ENCODE measurements at places on chromosomes 6 and 20. TPM values are rescaled to one million over a fixed set of nuclear protein-coding genes. Genes with fewer than 3 reads are reported as not detected.

DNA sequence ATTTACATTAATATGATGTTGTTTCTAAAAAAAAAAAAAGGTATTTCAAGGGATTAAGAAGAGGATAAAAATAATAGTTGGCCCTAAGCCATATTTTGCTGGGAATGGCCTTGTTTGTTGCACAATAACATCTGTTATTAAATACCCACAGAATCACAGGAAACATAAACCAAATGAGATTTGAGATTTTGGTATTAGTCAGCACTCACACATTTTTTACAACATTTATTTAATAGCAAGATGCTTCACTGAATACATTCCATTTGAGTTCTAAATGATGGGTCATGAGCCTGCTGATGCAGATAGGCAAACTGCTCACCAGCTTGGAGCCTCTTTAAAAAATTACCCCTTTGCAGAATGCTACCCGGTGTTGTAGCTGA lies 92.9 kb upstream of the ENPP5 start:
- no peaks in the 10 kb centered on the region for H3K4me1 ChIP-seq
- H3K27me3 ChIP-seq: no peaks in the 10 kb centered on the region
- no peaks in the 10 kb centered on the region for H3K36me3 ChIP-seq
- H3K27ac ChIP-seq: no peak overlapping the region
- H3K4me3 ChIP-seq: no peak overlapping the region

DNA sequence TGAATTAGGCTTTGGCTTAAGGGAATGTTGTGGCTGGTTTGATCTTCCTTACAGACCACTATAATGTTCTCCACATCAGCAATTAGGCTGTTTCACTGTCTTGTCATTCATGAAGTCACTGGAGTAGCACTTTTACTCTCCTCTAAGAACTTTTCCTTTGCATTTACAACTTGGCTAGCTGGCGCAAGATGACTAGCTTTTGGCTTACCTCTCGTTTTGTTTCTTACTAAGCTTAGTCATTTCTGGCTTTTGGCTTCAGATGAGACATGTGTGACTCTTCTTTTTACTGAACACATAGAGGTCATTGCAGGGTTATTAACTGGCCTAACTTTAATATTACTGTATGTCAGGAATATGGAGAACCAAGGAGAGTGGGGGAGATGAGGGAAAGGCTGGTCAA lies 143.2 kb downstream of the PTCHD4 start:
- no peak overlapping the region for H3K4me3 ChIP-seq
- H3K4me1 ChIP-seq: no peaks in the 10 kb centered on the region
- no peak for DNase-seq
- no peaks in the 10 kb centered on the region for H3K27me3 ChIP-seq
- H3K27ac ChIP-seq: no peak overlapping the region
- no peaks in the 10 kb centered on the region for H3K36me3 ChIP-seq

- no peak overlapping the region for H3K4me3 ChIP-seq
- H3K27ac ChIP-seq: peak overlapping the region; percentile 60
- H3K27me3 ChIP-seq: no peaks in the 10 kb centered on the region
- peaks cover 25% of the 10 kb centered on the region for H3K4me1 ChIP-seq
Measured at GRCh38 chr6:158854214-158855101, 35.3 kb upstream of the EZR start.

GRCh38 chr6:52533491-52533890 lies 43.4 kb downstream of the TRAM2 start:
- H3K4me3 ChIP-seq: no peak overlapping the region
- H3K27me3 ChIP-seq: no peaks in the 10 kb centered on the region
- H3K4me1 ChIP-seq: peaks cover 36% of the 10 kb centered on the region
- peak overlapping the region; percentile 85 for H3K27ac ChIP-seq

GRCh38 chr6:17450397-17450796 lies 57.0 kb downstream of the CAP2 start:
- DNase-seq: no peak
- H3K36me3 ChIP-seq: no peaks in the 10 kb centered on the region
- no peaks in the 10 kb centered on the region for H3K27me3 ChIP-seq
- peaks cover 6% of the 10 kb centered on the region for H3K4me1 ChIP-seq
- no peak overlapping the region for H3K27ac ChIP-seq
- H3K4me3 ChIP-seq: no peak overlapping the region

- H3K36me3 ChIP-seq: no peaks in the 10 kb centered on the region
- no peak overlapping the region for H3K27ac ChIP-seq
- H3K4me1 ChIP-seq: peaks cover 14% of the 10 kb centered on the region
- H3K4me3 ChIP-seq: no peak overlapping the region
- H3K27me3 ChIP-seq: no peaks in the 10 kb centered on the region
Measured at GRCh38 chr20:34874094-34874654, 1.5 kb upstream of the GGT7 start.

- H3K27ac ChIP-seq: no peak overlapping the region
- H3K4me3 ChIP-seq: no peak overlapping the region
- H3K27me3 ChIP-seq: no peaks in the 10 kb centered on the region
Measured at GRCh38 chr6:72776456-72776855, 154.6 kb downstream of the KCNQ5 start.

- peak; percentile 15 for DNase-seq
- no peaks in the 10 kb centered on the region for H3K36me3 ChIP-seq
- no peaks in the 10 kb centered on the region for H3K4me1 ChIP-seq
- no peak overlapping the region for H3K27ac ChIP-seq
- H3K27me3 ChIP-seq: peaks cover 13% of the 10 kb centered on the region
- H3K4me3 ChIP-seq: no peak overlapping the region
Measured at GRCh38 chr6:170470734-170471133, 82.4 kb downstream of the PSMB1 start.

GRCh38 chr6:44969446-44970185 lies 358.5 kb upstream of the RUNX2 start:
- no peaks in the 10 kb centered on the region for H3K36me3 ChIP-seq
- no peaks in the 10 kb centered on the region for H3K4me1 ChIP-seq
- no peak overlapping the region for H3K4me3 ChIP-seq
- peak; percentile 13 for DNase-seq
- H3K27me3 ChIP-seq: no peaks in the 10 kb centered on the region

DNA sequence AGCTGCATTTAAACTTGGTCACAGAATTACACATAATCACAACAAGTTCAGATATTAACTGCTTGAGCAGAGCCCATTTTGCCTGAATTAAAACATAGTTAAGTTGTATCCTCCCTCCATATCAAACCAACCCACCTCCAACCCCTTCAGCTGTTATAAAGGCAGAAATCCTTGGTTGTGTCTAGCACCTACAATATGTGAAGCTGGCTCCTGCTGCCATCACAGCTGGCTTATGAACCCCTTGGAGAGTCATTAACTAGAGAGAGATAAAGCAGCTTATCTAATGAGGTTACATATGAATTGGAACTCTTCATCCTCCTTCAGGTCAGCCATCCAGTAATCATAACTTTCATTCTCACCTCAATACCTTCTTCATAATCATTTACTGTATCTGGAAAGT lies 101.8 kb downstream of the EPHA7 start:
- no peaks in the 10 kb centered on the region for H3K4me1 ChIP-seq
- no peak overlapping the region for H3K4me3 ChIP-seq
- no peaks in the 10 kb centered on the region for H3K27me3 ChIP-seq
- H3K27ac ChIP-seq: no peak overlapping the region
- H3K36me3 ChIP-seq: no peaks in the 10 kb centered on the region
- no peak for DNase-seq

- H3K4me3 ChIP-seq: no peak overlapping the region
- H3K27me3 ChIP-seq: peaks cover 2% of the 10 kb centered on the region
- no peak overlapping the region for H3K27ac ChIP-seq
Measured at GRCh38 chr20:10800288-10800687, 126.5 kb upstream of the JAG1 start.

DNA sequence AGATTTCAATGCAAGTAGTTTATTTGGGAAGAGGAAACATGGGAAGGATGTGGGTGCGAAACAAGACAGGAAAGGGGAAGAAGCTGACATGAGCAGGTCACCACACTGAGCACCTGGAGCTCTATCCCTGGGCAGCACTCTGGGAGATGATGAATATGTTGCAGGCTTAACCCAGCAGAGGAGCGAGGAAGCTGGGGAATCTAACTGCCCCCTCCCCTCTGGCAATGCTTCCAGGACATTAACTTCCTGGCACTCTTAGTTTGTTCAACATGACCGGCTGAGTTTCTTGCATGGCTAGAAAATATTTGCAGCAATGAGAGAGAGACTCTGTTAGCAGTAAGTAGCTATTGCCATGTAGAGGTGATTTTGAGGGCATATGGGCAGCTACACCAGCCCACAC lies 4.9 kb upstream of the ADA start:
- H3K4me3 ChIP-seq: no peak overlapping the region
- no peaks in the 10 kb centered on the region for H3K4me1 ChIP-seq
- no peak overlapping the region for H3K27ac ChIP-seq
- H3K36me3 ChIP-seq: no peaks in the 10 kb centered on the region
- DNase-seq: no peak
- H3K27me3 ChIP-seq: peaks cover 44% of the 10 kb centered on the region

- 0 out of 2 replicates have a peak, but pooled peaks cover 2% of the 10 kb centered on the region for H3K4me1 ChIP-seq
- DNase-seq: no peak
- no peaks in the 10 kb centered on the region for H3K36me3 ChIP-seq
Measured at GRCh38 chr20:17531665-17532025, 466 bp upstream of the BFSP1 start.

- peaks cover 3% of the 10 kb centered on the region for H3K27me3 ChIP-seq
- no peaks in the 10 kb centered on the region for H3K4me1 ChIP-seq
- no peak overlapping the region for H3K4me3 ChIP-seq
- no peaks in the 10 kb centered on the region for H3K36me3 ChIP-seq
Measured at GRCh38 chr6:146593986-146594385, 4.8 kb upstream of the ADGB start.

DNA sequence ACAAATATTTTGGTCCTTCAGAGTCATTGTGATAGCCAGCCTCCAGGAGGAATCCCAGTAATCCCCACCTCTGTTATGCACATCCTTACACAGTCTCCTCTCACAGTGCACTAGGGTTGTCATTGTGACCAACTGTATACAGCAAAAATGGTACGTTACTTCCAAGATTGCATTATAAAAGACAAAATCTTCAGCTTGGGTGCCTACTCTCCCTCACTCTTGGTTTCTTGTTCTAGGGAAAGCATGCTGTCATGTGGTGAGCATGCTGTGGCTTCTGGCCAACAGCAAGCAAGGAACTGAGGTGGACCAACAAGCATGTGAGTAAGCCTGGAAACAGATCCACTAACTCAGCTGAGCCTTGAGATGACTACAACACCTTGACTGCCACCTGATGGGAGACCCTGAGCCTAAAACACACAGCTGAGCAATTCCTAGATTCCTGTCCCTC lies 130.1 kb upstream of the DST start:
- H3K4me1 ChIP-seq: peaks cover 5% of the 10 kb centered on the region
- H3K36me3 ChIP-seq: no peaks in the 10 kb centered on the region
- no peaks in the 10 kb centered on the region for H3K27me3 ChIP-seq
- H3K27ac ChIP-seq: no peak overlapping the region
- peak; percentile 93 for DNase-seq

- H3K27me3 ChIP-seq: no peaks in the 10 kb centered on the region
- no peak overlapping the region for H3K27ac ChIP-seq
- no peaks in the 10 kb centered on the region for H3K4me1 ChIP-seq
- no peaks in the 10 kb centered on the region for H3K36me3 ChIP-seq
- DNase-seq: no peak
- H3K4me3 ChIP-seq: no peak overlapping the region
Measured at GRCh38 chr6:70508953-70509352, 57.8 kb upstream of the SDHAF4 start.

DNA sequence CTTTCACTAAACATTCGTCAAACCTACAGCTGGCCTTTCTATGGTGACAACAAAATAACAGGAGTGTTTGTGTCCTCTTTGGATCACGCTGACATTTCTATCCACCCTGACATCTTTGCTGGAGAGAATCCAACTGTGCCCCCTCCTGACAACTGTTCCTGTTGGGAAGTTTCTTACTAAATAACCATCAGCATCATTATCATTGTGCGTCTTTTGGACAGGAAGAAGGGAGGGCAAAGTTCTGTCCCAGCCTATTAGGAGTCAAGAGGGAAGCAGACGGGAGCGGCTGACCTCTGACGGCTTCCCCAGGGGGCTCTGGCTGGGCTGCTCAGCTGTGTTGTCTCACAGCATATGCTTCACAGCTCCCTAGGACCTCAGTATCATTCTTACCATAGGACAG lies 195.9 kb upstream of the SULF2 start:
- H3K27me3 ChIP-seq: peaks cover 5% of the 10 kb centered on the region
- no peaks in the 10 kb centered on the region for H3K4me1 ChIP-seq
- no peak for DNase-seq
- H3K27ac ChIP-seq: no peak overlapping the region
- no peaks in the 10 kb centered on the region for H3K36me3 ChIP-seq
- H3K4me3 ChIP-seq: no peak overlapping the region

DNA sequence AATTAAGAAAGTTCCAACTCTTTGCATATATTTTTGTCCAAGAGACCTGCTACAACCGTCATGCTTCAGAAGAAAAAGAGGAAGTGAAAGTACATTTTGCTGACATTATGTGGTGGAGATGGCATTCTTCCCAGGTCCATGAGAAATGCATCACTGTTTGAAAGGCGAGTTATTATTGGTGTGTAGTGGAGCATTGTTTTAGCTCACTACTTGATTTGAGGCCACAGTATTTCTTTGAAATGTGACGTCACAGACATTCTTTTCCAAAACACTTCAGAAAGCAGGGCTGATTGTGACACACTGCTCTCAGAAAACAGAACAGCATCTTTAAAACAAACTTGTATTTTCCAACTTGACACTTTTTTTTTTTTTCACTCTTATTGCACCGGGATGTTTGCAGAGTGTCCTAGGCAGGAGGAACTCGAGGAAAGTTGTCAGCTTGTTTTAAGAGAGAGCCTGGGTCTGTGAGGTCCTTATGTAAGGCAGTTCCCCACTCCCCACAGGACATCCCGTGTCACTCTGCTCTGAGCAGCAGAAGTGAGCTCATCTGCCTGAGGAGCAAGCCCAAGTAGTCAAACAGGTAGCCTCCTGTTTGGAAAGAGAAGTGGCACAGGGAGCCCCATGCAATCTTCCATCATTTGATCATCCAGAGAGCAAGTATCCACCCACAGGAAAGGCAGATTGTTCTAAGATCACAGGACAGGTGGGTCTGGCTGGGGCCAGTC lies 1.1 kb downstream of the SPTLC3 start:
- H3K4me1 ChIP-seq: peaks cover 10% of the 10 kb centered on the region
- H3K27ac ChIP-seq: peak overlapping the region; percentile 66
- DNase-seq: peak; percentile 96
- H3K36me3 ChIP-seq: peaks cover 2% of the 10 kb centered on the region

DNA sequence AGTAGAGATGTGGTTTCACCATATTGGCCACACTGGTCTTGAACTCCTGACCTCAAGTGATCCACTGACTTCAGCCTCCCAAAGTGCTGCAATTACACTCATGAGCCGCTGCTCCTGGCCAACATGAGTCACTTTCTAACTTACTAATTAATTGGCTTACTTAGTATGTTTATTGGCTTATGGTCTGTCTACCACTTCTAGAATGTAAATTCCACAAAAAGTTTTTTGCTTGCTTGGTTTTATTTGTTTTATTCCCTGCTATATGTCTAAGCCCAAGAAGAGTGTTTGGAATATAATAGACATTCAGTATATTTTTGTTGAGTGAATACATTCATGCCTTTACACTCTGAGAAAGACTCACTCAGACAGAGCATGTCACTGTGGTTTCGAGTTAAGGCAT lies 86.0 kb downstream of the SAMD3 start:
- H3K4me3 ChIP-seq: no peak overlapping the region
- H3K27ac ChIP-seq: no peak overlapping the region
- DNase-seq: peak; percentile 75
- peaks cover 2% of the 10 kb centered on the region for H3K36me3 ChIP-seq
- H3K27me3 ChIP-seq: no peaks in the 10 kb centered on the region
- H3K4me1 ChIP-seq: peaks cover 5% of the 10 kb centered on the region

TBXT gene
- not detected for polyA plus RNA-seq

YTHDF1 gene
- polyA plus RNA-seq: 22.6 TPM

COL10A1 gene
- 0.70 TPM for polyA plus RNA-seq

GSTA2 gene
- polyA plus RNA-seq: not detected

CDSN gene
- not detected for polyA plus RNA-seq

CDH4 gene
- polyA plus RNA-seq: 3.5 TPM

OR2H2 gene
- polyA plus RNA-seq: not detected

GPR6 gene
- polyA plus RNA-seq: not detected
